Activated T-cell treated with anti-CD3 and anti-CD28 coated beads, Interleukin-2, amount 50 U/mL, for 1 hour (primary cell): ENCODE measurements at places on chromosomes 4 and X.
A peak's percentile ranks its signal among the peaks of the same experiment; 100 is the strongest.

- DNase-seq, result no peak
Measured at GRCh38 chr4:4289597-4289940, 385 bp downstream of the LYAR start.

GRCh38 chrX:153649178-153649914, 2.3 kb downstream of the DUSP9 start:
- peak; percentile 37 for DNase-seq

DNA sequence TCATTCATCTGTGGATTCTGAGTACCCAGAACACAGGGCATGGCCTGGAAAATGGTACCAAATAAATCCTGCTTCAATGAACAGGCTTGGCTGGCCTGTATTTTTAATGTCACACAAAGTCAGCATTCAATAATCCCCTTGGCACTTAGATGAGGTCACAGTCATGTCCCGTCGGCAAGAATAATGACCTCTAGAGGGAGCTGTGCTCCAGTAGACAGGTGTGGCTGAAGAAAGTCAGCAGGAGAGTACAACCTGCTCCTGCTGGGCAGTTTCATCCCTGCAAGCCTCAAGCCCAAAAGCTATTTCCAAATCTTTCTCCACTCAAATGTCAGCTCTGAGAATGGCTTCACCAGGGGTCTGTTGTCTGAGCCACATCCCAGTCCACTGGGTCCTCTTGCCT, 404.0 kb upstream of the F9 start:
- no peak for DNase-seq

DNA sequence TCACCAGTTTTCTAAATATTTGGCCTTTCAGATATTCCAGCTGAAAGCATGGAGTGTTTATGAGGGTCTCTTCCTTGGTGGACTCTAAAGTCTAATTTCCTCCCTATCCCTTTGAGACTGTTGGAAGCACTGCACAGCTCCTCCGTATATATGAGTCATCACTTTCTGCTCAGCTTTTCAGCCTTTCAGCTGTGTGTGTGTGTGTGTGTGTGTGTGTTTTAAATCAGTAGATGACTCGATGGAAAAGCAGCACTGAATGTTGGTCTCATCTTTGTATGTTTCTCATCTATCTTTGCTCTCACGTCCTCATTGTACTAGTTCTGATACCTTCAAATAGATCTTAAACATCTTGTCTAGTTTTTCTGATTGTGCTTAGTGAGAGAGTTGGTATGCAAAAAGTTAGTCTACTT, 81.6 kb downstream of the ZFX start:
- DNase-seq, result no peak

DNA sequence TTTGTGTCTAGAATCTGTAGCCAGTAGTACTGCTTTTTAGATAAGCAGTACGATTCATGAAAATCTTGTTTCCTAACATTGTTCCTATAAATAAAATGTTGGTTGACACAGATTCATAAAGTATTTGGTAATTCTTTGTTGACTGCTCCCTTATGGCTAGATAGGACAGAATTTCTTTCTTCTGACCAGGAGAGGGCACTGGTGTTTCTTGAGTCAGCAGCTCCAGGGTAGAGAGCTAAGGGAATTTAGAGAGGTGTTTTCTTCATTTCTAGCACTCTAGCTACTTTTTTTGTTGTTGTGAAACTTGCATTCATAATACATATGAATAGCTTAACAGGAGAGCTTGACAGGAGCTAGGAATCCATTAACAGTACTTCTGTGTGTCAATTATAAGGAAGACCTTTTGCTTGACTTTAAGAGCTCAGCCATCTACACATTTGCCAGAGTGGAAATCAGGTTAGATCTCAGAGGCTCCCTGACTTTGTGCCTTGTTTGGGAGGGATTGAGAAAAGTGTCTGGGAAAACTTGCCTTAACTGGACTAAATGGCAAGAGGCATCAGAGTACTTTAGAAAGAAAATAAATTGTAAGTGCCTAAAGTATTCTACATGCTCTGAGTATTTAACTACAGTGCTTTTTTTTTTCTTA, 756.1 kb downstream of the SH3BGRL start:
- DNase-seq, result no peak

DNA sequence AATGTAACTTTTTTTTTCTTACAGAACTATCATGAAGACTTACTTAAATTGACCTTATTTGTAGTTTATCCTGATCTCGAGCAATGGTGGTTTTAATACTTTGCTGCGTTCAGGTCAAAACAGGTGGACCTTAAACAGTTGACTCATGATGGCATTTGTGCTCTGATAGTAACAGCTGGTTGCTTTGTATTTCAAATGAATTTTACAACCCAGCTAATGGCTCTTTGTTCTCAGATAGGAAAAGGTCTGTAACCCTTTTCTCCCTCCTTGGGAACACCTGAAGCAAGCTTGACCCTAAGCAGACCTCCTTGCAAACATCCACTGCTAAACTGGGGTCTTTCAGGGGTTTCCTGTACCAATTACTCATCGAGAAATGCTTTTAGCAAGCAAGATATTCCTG, 79.2 kb downstream of the F11 start:
- DNase-seq, result no peak

DNA sequence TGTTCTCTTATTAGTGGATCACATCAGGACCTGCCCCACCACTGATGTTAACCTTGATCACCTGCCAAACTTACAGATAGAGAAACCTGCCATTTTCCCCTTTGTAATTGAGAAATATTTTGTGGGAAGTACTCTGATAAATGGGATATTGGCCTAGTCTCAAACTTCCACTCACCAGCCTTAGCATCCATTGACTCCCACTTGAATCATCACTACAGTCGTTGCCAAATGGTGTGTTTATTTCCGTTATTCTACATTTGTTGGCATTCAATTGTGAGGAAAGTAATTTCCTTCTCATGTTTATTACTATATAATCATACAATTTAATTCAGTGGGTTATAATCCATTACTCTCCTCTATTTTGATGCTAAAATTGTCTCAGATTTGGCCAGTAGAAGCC, 156.4 kb upstream of the CXCL13 start:
- DNase-seq, result no peak

GRCh38 chr4:152937336-152938236, 1.5 kb downstream of the FHDC1 start:
- DNase-seq, result peak; percentile 22

GRCh38 chr4:36168127-36168878, 76.0 kb downstream of the ARAP2 start:
- DNase-seq, result no peak

GRCh38 chr4:84677093-84677492, 94.2 kb downstream of the CDS1 start:
- no peak for DNase-seq

DNA sequence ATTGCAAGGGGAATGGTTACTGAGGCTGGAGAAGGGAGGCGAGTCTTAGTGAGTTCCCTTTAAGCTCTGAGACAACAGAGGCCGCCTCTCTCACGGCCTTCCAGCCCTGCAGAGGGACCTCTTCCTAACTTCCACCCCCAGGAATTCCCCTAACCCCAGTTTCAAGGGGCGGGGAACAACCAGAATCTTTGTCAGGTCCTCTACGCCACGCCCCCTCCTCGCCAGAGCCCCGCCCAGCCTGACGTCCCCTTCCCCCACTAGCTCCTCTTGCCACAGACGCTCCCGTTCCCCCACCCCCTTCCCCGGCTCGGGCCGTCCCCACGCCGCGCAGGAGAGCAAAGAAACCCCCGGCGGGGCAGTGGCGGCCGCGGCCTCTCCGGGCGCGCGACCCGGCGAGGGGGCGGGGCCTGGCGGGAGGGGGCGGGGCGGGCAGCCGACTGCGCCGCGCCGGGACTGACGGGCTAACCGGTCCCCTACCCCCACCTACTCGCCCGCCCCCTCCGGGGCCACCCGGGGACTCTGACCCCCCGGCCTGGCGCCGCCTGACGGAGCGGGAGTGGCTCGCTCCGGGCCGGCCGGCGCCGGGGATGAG, 12.3 kb upstream of the TMEM156 start:
- peak; percentile 95 for DNase-seq

GRCh38 chr4:80221161-80221560, 23.9 kb downstream of the PRDM8 start:
- DNase-seq, result no peak

- no peak for DNase-seq
Measured at GRCh38 chr4:99668472-99668871, 10.8 kb upstream of the C4orf54 start.

- no peak for DNase-seq
Measured at GRCh38 chr4:115664285-115664684, 550.9 kb upstream of the NDST4 start.

- DNase-seq, result no peak
Measured at GRCh38 chrX:130176942-130177341, 5.2 kb downstream of the RAB33A start.

DNA sequence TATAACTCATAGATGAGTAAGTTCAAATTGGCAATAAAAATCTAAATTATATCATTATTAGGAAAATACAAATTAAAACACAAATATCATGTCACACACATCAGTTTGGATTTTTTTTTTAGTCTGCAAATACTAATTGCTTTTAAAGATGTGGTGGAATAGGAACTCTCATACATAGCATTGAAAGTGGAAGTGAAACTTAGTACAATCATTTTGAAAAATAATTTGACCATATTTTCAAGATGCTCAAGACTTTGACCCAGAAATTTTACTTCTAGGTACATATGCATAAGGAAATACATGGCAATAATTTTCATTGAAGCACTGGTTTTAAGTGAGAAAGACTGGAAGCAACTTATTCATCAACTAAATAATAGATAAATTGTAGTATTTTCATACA, 147.5 kb upstream of the SMIM31 start:
- no peak for DNase-seq

- no peak for DNase-seq
Measured at GRCh38 chr4:98338761-98339438, 77.7 kb downstream of the RAP1GDS1 start.

DNA sequence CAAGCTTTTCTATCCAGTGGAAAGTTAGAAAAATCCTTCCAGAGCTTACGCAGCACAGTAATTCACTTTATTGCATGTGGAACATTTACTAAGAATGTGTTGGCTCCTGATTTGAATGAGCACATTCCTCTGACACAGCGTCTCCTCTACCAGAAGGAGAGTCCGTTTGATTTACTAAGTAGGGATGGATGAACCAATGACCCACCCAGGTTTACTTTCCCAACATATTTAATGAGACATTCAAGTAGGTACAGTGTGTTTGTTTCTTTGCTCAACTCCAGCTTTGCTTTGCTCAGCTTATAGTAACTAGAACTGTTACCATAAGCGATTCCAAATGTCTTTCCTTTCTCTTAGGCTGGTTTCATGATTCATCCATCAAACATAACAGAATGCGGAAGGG, 161.7 kb downstream of the SMARCA1 start:
- no peak for DNase-seq

DNA sequence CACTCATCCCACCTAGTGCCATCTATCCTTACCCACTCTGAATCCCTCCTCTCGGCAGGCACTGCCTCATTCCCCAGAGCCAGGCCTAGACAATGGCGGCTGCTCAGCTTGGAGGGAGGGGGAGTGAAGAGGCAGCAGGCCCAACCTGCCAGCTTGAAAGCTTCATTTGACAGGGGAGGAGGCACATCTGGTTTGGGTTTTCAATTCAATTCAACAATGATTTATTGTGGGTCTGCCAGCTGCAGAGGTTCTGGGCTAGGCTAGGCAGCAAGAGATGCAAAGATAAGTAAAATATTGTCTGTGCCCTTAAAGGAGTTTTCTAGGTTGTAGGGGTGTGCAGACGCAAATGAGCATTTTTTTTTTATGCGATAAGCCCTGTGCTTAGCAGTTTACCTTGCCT, 58.5 kb downstream of the RTL9 start:
- no peak for DNase-seq

DNA sequence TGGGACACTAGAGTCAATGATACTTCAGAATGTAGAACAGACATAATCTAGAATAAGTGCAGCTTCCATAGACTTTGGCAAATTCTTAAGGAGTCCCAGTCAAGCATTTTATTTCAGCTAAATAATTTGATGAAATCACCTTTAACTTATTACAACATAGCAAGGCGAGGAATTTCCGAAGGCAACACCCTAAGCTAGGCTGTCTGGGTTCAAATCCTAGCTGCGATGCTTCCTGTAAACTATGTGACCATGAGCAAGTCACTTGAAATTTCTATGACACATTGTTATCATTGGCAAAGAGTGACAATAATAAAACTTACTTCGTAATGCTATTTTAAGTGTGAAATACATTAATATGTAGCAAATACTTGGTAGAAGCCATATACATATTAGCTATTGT, 679.1 kb downstream of the DMD start:
- no peak for DNase-seq

DNA sequence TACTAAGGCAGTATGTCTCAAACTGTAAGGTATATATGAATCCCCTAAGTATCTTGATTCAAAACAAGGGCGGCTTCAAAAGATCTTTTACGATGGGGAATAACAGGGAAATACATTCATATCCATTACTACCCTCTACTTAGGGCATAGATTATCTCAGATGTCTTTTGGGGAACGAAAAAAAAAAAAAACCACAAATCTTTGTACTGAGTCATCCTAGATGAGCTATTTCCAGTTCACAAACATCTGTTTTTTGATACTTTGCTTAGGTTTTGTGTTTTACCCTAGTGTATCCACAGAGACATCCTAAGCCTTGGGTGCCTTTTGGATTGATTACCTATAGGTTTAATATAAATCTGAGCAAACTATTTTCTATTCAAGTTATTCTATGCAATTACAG, 457.2 kb downstream of the NLGN4X start:
- DNase-seq, result no peak

DNA sequence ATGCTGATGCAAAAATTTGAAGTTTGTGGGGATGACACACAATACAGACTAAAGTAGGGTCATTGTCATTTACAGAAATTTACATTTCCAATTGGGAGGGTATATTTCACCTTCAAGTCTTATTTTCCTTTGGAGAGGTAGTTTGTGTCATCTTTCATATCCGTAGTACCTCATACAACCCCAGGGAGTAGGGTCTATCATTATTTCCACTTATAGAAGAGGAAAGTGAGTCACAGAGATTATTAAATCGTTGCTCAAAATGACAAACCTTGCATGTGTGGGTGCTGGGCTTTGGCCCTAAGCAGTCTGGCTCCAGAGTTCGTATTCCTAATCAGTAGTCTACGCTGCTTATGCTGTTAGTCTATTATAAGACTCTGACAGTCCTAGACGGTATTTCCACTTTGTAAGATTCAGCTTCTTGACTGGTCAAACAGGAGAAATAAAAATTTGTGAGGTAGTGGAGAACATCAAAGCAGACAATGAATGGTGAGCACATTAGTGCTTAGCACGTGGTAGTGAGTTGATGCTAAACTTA, 516.5 kb downstream of the PCDH7 start:
- no peak for DNase-seq

DNA sequence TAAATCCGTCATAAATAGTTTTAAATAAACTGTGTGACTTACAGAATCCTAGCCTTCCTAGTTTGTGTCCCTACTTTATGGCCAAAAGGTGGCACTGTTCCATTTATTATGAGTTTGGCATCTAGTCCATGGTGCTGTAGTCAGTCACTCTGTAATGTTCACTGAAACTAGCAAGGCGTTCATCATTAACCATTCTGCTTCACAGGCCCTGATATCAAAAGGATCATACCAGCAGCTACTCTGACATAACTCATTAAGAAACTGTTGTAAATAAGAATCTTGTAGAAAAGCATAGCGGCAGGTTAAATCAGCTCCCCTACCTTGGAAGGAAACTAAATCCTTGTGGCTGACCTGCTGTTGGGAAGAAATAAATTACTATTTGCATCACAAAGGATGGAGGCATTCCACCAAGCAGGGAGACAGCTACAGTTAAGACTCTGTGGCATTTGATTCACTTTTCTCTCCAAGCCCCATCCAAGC, 919.6 kb upstream of the DIAPH2 start:
- no peak for DNase-seq
